ENCODE measurements at places on chromosomes 5 and 9.
A peak's percentile ranks its signal among the peaks of the same experiment; 100 is the strongest.

- no peak for DNase-seq
Measured at GRCh38 chr9:89715318-89715858, 110.6 kb downstream of the GADD45G start.

DNA sequence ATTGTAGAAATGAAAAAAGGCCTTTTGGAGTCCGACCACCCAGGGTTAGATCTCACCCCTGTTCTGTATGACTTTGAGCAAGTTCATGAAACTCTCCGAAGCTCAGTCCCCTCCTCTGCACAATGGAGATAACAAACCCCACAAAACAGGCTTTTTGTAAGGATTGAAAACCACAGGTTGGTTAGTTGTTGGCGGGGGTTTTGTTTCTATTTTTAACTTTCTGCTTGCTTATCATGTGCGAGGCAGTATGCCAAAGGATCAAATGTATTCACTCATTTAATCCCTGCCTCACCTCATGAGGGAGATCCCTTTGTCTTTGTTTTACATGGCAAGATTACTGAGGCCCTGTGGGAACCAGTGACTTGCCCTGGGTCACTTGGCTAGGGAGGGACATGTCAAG is 539.1 kb downstream of the CDK5RAP2 start:
- no peak for DNase-seq

DNA sequence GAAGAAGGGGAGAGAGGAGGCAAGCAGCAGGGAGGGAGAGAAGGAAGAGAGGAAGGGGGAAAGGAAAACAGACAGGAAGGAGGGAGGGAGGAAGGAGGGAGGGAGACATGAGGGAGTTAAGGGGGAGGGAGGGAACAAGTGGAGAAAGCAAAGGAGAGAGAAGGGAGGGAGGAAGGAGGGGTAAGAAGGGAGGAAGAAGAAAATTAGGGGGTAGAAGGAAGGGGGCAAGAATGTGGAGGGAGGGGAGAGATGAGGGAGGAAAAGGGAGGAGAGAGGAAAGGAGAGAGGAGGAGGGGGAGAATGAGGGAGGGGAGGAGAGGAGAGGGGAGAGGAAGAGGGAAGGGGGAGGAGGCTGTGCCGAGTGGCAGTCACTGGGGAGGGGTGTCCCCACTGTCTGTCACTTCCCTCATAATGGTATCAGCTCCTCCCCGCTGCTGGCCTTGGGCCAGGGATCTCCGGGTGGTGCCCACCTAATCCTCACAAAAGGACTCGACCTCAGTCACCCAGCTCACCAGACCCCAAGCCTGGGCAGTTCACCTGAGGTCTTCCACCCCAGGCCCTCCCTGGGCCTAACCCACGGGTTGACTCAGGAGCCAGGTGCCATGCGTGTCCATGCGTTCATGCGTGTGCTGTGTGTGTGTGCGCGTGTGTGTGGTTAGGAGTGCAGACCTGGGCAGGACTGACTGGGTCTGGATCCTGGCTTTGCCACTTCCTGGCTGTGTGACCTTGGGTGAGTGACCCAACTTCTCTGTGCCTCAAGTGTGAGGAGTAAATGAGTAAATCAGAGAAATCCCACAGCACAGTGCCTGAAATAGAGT is 18.1 kb downstream of the C9orf50 start:
- no peak for DNase-seq

DNA sequence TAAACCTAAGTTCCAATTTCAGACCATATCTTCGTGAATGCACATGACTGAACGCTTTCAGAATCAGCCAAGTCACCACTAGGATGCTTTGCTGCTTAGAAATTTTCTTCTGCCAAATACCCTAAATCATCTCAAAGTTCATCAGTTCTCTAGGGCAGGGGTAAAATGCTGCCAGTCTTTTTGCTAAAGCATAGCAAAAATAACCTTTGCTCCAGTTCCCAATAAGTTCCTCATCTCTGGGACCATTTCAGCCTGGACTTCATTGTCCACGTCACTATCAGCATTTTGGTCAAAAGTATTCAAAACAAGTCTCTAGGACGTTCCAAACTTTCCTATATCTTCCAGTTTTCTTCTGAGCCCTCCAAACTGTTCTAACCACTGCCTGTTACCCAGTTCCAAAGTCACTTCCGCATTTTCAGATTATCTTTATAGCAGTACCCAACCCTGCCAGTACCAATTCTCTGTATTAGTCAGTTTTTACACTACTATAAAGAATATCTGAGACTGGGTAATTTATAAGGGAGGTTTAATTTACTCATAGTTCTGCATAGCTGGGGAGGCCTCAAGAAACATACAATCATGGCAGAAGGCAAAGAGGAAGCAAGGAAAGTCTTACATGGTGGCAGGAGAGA is 74.8 kb downstream of the NR3C1 start:
- no peak for DNase-seq

DNA sequence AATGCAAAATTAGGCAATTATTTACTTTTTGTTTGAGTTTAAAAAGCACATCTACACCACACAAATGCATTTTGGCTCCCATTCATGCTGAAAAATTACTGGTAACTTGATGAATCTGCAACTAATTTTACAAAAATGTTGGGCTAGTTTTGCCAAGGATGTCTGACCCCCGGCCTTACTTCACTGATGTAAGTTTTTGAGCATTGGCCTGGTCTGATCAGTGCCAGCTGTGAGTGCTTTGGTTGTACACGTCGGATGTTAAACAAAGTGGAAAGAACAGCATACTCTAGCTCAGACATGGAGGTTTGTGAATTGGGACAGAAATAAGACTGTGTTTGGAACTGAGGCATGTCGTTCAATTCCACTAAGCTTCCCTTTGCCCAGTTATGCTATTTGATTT is 1044.2 kb downstream of the TLE4 start:
- peak; percentile 8 for DNase-seq

- no peak for DNase-seq
Measured at GRCh38 chr5:75412111-75412990, 75.3 kb downstream of the HMGCR start.

DNA sequence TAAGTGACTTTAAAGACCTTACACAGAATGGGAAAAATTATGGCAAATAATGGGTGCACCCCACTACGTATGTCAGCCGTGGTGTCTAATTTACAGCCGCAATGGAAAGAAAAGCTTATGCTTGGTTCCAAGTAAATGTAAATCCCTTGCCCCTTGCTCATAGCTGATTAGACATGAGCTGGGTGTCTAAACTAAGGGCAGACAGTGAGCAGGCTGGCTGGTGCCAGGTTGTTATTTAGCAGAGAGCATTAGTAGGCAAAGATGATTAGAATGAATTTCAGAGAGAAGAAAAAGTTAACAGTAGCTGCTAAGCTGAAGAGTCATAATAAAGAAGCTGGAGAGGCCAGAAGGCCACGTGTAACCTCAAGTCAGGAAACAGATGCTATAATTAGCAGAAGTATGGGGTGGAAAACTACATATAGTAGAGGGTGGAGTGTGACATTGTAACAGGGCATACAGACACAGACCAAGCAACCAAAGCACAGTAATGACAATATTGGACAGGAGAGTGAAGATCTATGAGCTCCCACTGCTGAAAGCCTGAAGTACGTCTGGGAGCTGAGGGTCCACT is 257.7 kb downstream of the MCTP1 start:
- no peak for DNase-seq

DNA sequence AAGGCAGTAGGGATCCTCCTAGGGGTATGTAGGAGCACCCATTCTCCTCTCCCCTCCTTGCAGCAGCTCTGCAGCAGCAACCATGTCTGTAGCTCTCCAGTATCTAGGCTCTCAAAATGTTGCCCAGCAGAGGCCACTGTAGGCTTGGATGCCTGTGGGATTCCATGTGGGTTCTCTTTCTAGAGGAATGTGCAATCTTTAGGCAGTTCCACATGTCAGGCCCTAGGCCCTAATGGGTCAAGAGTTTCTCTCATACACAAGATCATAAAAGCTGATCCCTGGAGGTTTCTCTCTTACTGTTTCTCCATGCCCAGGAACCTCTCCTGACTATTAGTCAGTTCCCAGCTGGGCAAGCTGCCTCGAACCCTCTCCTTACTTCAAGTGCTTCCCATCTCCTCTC is 215.8 kb downstream of the FRMD3 start:
- DNase-seq, result no peak

DNA sequence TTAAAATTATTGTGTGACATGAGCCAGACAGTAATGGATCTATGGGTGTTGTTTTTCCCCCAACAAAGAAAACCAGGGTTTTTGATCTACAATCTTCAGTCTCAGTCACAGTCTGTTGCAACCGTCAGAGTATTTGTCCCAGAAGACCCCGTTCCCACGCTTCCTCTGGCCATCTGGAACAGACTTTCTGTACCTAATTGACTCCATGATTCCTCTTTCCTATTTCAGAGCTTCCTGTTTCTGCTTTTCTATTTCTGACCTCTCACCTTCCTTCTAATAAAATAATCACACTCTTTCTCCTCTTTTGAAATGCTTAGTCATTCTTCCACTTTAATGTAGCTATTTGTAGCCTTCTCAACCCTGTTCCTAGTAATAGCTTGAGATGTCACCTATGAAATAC is 1044.8 kb downstream of the DTWD2 start:
- DNase-seq, result no peak

GRCh38 chr9:76456202-76456926 is 2.6 kb upstream of the GCNT1 start:
- no peak for DNase-seq

DNA sequence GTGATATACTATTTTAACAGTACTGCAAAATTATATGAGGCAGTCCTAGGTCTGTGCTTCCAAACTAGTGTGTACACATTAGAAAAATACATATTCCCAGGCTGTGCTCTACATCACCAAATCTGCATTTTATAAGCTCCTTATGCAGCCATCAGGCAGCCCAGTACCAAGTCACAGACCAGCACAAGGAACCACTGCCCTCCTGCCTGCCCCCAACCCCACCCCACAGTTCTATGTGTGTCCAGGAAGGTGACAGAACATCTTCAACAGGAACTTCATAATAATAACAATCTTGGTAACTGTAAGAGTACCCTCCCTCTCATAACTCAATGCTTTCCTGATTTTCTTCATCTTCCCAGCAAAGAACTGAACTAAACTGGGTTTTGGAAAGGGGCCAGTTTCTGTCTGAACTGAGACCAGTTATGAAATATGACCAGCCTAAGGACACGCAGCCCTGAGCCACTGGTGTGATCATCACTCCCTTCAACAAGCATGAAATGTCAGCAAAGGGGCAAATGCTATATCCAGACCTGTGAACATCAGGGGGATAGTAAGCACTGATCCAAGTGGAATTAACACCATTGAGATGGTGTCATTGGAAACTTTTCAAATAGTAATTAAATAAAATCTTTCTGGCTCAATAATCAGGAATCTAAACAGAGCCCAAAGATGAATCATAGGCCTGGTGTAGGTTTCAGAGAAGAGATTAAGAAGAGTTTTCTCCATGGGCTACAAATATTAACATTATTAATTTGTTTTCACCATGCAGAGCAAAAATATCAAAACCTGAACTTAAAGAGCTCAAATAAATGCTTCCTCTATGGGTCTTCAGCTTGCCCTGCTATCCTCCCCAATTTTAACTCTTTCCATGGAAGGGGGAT is 82.1 kb downstream of the DPYSL3 start:
- DNase-seq, result no peak

- DNase-seq, result no peak
Measured at GRCh38 chr5:89560696-89561095, 677.7 kb upstream of the MEF2C start.

DNA sequence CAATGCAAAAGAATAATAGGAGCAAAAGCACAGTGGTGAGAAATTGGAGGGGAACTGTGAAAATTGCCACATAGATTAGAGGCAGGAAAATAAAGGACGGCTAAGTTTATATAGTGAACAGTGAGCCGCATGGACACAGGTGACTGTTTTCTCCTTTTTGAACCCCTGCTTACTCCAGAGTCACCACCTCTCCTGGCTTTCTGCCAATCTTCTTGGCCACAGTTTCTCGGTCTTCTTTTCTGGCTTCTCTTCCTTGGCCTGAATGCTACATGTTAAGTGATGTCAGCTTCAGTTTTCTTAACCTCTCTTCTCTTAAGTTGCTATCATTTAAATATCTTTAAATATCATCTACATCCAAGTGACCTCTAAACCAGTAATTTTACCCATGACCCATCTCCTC is 47.3 kb upstream of the CDKN2B start:
- DNase-seq, result no peak

- DNase-seq, result no peak
Measured at GRCh38 chr5:102754767-102755431, at the start of gene PAM. TSS of gene PAM (plus strand) at chr5:102755305. CDS start at chr5:102866196, 110,891 bp downstream.

DNA sequence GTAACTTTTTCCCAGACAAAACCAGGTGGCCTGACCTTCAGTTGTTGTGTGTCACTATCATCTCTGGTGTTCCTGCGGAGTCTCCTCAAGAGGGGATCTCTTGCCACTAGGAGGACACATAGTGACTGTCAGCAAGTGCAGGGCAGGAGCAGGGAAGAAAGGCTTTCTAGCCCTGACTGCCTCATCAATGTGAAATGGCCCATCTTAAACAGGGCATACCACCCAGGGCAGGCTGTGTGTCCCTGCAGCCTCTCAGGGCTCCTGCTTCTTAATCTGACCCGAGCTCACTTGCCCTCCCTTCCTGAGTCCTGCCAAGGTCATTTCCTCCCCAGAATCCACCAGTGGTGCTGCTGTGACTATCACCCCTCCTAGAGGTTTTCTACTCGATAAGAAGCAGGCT is 57.4 kb upstream of the SIMC1 start:
- DNase-seq, result no peak

- no peak for DNase-seq
Measured at GRCh38 chr5:142839711-142840346, 69.7 kb downstream of the ARHGAP26 start.

DNA sequence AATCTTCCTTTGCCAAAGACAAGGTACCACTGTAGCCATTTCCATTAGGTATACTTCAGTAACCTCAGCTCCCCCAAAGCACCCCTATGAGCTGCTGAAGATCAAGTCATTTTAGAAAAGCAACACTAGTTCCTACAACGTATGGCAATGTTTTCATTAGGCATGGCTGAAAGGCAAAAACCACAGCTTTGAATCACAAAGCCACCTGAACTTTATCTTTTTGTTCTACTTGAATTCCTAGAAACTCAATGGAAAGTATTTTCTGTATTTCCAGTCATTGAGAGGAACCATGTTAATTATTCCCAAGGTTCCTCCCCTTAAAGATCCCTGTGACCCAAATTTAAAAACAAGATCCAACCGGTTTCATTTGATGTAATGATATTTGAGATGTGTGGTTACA is 152.1 kb downstream of the EFNA5 start:
- no peak for DNase-seq

GRCh38 chr5:135304352-135305221 is 94.4 kb downstream of the MACROH2A1 start:
- no peak for DNase-seq

DNA sequence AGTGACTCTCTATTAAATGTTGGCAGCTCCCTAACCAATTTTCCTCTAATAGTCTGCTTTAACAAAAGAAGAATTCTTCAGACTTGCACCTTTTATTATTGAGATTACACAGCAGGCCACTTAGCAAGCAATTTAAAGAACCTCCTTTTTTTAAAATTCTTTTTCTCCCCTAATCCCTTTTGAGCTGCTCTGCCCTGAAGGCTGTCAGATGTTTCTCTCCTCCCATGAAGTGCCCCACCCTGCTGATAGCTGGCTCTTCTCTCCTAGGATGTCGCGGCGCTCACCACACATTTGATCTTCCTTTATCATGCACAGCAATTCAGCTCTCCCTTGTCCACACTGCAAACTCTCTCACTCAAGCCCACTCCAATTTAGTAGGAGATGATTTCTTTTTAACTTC is 1471.1 kb upstream of the ACO1 start:
- no peak for DNase-seq

GRCh38 chr5:66724349-66725139 is 128.4 kb downstream of the MAST4 start:
- no peak for DNase-seq

GRCh38 chr9:131717719-131718460 is 22.0 kb downstream of the RAPGEF1 start:
- no peak for DNase-seq

GRCh38 chr5:74145951-74146350 is 494.6 kb downstream of the ENC1 start:
- DNase-seq, result no peak

Measured in fibroblast of skin of left biceps (primary cell).